ENCODE measurements at places on chromosomes 12 and 14.

- DNase-seq, result no peak
These were observed 2.0 kb upstream of the NTF3 start for GRCh38 chr12:5429741-5430557.

DNA sequence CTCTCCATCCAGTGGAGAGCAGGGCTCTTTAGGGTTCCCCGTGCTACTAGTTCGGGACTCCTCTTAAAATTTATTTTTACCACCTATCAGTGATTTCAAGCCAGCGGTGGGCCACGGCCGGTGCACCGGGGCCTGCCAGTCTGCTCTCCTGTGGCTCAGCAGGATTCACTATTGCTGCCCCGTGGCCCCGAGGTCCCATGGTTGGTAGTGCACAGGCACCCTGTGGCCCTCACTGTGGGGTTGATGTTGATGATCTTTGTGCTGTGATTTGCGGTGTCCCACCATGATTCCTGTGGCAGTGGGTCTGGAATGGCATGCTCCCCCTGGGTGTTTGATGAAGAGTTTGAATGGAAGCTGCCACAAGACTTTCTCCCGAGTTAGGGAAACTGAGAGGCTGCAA is 12.6 kb upstream of the MEG3 start:
- DNase-seq, result no peak

GRCh38 chr12:109930028-109930800 is 30.1 kb downstream of the TCHP start:
- DNase-seq, result no peak

DNA sequence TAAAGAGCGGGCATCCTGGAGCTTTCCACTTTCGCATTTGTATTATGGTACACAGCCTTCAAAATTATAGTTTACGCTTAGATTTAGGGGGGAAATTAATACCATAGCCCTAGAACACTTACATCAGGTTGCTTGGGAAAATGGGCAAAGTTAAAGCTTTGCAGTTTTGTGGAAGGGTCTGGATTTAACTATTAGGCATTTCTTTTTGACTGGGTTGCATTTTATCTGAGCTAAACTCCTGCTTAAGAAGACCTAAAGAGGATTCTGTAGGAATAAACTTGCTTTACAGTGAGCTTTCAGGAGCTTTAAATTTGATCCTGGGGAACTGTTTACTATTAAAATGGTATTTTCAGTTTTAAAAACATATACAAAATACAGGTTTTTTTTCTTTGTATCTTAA is 42.8 kb upstream of the PTPRQ start:
- no peak for DNase-seq

DNA sequence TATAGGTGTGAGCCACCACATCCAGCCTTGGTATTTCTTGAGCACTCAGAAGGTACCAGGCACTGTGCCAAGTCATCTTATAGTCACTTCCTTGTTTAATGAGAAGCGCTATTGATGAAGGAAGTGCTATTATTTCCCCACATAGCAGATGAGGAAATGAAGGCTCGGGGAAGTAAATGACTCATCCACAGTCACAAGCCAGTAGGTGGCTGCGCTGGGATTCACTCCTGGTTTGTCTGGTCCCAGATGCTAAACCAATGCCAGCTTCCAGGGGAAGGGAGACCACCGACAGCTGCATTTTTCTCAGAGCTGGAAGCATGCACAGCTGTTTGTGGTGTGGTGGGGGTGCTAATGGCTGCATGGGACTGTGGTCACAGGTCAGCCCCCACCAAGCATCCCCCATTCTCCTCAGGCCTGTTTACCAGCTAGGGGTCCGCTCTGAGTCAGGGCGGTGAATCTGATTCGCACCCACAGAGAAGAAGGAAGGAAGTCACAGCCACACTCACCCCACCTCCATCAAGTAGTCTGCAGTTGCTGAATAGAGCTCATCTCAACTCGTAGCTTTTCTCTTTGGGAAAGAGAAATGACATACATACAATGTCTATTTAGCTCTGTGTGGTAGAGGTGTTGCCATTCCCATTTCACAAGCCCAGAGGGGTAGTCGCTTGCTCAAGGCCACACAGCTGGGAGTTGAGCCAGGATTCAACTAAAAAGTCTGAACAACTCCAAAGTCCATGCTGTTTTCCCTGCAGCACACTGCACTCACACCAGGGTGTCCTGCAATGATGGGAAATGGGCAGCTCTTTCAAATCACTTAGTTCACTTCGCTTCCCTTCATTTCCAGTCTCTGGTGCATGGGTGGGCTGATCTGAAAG is 6.3 kb upstream of the LTBP2 start:
- DNase-seq, result no peak

DNA sequence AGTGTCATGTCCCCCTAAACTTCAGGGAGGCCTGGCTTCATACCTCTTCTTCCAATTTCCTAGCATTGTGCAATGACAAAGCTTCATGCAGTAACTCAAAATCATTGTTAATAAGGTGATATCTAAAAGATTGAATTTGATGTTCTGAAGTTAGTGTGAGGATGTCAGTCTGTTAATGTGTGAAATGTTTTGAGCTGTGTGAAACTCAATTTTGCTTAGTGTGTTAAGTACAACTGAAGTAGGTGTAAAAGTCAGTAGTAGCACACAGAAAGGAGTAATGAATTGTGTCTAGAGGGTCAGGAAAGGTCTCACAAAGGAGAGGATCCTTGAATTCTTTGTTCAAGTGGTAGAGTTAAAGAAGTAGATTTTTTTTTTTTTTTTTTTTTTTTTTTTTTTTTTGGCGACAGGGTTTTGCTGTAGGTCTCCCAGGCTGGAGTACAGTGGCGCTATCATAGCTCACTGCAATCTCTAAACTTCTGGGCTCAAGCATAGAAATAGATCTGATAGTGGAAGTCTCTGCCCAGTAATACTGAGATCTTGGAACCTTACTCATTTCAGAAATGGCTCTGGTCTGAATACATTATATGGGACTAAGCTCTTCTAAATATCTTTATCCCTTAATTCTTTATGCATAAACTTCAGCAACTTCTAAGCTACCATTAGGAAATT is 63.9 kb downstream of the FUT8 start:
- no peak for DNase-seq

DNA sequence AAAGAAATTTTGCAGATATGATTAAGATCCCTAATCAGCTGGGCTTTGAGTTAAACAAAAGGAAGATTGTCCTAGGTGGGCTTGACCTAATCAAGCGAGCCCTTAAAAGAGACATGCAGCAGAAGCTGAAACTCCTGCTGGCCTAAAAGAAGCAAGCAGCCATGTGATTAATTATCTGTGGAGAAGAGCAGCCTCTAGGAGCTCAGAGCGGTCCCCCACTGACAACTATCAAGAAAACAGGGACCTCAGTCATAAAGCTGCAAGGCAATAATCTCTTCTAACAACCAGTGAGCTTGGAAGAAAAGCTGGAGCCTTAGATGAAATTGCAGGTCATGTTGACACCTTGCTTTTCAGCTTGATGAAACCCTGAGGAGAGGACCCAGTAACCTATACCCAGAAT is 288.9 kb upstream of the CLEC14A start:
- no peak for DNase-seq

GRCh38 chr12:122732170-122732569 is 1.5 kb upstream of the HCAR1 start:
- no peak for DNase-seq

DNA sequence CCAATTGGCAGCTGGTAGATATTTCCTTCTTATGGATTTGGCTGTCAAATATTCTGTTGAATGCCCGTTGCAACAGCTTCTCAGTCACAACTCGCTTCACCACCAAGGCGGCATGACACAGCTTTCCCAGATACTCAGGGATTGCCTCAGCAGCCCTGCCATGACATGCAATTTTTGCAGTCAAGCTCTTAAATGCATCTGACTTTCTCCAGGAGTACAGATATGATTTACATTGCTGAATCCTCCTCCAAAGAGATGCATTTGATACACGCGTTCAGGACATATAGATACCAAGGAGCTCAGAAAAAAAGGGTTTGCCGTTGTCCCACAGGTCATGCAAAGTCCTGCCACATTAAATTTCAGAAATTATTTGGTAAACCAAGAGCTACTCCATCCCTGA is 6.5 kb downstream of the KRT5 start:
- no peak for DNase-seq

- no peak for DNase-seq
These were observed 1.5 kb upstream of the FBRSL1 start for GRCh38 chr12:132488127-132489077.

GRCh38 chr14:74362361-74362915 is 14.2 kb downstream of the VRTN start:
- peak; percentile 47 for DNase-seq

- DNase-seq, result no peak
These were observed 43.7 kb downstream of the LTBP2 start for GRCh38 chr14:74568380-74568649.

All from NCI-H1930 (cell line).